ENCODE measurements at places on chromosomes 12 and 14. TPM values are rescaled to one million over a fixed set of nuclear protein-coding genes. Genes with fewer than 3 reads are reported as not detected.

SERPINA3 gene
- total RNA-seq, result not detected

DNA sequence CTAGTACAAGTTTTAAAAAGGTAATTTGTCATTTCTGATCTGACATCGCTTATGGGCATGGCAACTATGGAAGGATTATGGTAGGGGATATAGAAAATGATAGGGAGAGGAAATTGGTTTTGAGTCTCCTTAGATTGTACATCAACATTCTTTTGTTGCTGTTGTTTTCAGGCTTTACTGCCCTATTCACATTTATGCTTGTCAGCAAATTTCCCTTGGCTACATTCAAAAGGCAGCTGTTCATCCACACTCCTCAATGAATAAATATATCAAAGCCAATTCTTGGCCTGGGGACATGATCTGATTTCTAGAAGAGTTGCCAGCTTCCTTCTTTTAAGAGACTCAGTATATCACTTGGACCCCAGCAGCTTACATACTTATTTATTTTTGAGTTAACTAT lies 283.4 kb downstream of the CEP128 start:
- DNase-seq, result no peak

CCER1 gene
- not detected for total RNA-seq

DNA sequence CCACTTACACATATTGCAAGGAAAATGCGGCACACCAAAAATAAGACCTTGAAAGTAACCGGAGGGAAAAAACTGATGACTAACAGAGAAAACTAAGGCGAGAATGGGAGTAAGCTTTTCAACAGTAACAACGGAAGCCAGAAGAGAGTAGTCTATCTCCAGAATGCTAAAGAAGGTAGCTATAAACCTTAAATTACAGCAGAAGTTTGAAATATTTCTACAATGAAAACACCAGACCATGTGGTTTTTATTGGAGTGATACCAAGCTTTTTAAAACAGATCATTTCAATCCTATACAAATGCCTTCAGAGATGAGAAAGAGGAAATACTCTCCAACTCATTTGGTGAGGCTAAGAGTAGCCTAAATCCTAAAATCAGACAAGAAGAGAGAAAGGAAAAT lies 209.5 kb downstream of the ANO6 start:
- DNase-seq, result peak; percentile 20

GARIN6 gene
- not detected for total RNA-seq

C12orf54 gene
- total RNA-seq, result not detected

DNA sequence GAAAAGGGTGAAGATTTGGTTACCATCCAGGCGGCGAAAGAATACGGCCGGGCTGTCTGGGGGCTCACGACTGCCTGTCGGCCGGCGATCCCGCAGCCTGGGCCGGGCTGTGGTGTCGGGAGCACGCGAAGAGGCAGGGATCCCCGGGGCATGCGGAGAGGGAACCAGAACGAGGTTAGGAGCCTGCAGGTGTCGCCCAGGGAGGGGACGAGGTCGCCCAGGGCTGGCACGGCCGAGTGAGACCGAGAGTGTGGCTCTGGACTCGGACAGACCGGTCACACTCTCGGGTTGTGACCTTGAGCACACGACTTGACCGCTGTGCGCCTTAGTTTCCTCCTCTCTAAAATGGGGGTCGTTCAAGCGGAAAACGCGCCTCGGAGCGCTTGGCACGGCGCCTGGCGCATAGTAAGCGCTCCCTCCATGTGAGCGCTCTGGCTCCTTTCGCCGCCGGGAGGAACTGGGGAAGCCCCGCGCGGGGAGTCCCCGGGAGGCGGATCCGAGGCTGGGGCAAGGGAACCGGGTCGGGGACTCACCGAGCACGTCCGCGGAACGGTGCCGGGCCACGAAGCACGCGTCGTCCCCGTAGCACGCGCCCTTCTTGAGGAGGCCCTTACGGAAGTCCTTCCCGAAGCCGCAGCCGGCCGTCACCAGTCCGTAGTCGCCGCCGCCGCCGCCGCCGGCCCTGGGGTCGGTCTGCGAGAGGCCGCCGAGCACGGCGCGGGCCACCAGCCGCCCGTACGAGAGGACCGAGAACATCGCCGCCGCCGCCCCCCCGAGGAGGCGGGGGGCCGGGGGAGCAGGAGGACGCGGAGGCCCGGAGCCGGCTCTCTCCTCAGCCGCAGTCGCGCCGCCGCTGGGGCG lies 612 bp downstream of the PPTC7 start:
- peak; percentile 94 for DNase-seq

SPX gene
- total RNA-seq, result 0.59 TPM

MYO1A gene
- 1.7 TPM for total RNA-seq

DNA sequence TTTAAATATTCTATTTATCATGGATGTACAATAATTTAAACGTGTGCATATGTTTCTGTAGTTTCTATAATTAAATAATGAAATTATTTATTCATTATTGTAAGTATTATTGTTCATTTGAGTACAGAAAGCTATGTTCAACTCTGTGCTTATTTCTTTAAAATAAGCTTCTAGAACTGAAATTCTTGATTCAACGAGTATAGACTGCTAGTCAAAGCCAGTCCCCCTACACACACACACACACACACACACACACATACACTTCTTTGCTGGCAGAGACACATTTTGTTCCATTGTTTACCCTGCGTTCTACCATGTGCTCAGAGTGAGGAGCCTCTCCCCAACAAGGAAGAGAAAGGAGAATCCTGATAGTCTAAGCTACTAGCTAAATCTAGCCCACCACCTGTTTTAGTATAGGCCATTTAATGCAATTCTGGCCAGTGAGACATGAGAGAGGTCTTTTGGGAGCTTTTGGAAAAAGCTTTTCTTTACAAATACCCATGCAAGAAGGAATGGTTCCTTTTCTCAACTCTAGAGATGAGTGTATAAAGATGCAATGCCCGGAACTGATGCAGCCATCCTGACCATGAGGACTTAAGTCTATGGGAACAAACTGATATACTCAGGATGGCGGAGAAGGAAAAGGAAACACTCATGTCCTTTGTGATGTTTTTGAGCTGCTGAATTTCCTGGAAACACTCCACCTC lies 161.4 kb downstream of the NDUFA12 start:
- DNase-seq, result no peak

RILPL1 gene
- total RNA-seq, result 4.6 TPM

DBX2 gene
- total RNA-seq, result not detected

DNA sequence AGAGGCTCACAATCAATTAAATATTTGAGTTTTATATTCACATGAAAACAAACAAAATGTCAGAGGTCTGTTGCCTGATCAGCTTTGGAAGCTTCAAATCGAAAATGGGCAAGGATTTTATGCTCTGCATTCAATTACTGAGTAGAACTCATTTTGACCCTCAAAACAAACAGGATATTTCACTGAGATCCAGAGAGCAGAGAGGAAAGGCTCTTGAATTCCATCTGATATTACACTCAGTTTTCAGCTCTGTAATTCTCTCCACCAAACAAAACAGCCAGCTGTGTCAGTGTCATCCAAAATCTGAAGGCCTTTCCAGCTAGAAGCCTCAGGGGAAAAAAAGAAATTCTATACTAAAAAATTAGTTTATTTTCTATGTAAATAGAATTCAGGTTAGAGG lies 128.6 kb upstream of the FLRT2 start:
- DNase-seq, result no peak

TSPAN19 gene
- total RNA-seq, result not detected

NRL gene
- total RNA-seq, result 1.2 TPM

DIO2 gene
- total RNA-seq, result not detected

GRCh38 chr14:43356979-43357545 lies 1150.0 kb downstream of the FSCB start:
- no peak for DNase-seq

- no peak for DNase-seq
Observed at GRCh38 chr14:51562816-51563215, 88.9 kb upstream of the FRMD6 start.

- DNase-seq, result no peak
Observed at GRCh38 chr12:11689591-11690186, 40.2 kb downstream of the ETV6 start.

DNA sequence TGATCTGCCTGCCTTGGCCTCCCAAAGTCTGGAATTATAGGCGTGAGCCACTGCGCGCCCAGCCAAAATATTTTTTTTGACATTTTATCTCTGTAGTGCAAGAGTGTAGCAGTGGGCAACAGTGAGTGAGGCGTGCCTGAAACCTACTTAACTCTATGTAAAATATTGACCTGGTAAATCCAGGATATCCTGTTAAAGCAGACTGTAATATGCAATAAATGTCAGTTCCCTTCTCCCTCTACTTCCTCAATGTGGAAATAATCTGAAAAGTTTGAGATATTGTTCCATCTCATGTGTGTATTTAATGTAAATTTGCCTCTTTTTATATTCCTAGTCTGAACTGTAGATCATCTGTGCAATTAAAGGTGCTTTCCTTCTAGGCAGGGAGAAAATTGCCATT lies 9.5 kb upstream of the CDK17 start:
- DNase-seq, result no peak

- no peak for DNase-seq
Observed at GRCh38 chr12:115946867-115947695, 330.4 kb downstream of the MED13L start.

DNA sequence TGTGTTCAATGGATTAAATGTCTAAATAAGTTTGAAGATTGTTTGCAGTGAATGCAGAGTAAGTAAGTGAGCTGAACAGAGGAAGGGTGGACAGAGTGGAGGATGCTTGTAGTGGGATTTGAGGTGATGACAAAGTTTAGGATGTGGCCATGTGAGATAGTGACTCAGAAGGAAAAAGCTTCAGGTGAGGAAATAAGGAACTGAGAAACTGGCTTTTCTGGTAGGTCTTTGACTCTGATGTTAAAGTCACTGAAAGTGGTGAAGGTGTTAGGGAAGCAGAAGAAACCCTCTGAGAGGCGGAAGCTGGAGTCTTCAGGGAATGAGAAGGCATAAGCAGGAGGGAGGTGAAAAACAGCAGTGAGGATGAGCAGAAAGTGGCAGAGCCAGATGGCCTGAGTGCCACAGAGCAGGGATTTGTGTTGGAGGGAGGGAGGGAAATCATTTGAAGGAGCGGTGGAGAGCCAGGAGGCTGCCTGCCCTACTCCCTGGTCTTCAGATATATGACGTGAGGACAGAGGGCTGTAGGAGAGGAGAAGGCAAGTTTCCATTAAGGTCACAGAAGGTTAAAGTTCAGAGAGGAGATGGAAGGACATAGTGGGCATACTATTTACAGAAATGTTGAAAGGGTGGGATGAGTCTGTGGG lies 24.8 kb downstream of the RGS6 start:
- DNase-seq, result no peak

GRCh38 chr14:24504425-24504950 lies 3.6 kb downstream of the CMA1 start:
- no peak for DNase-seq

- no peak for DNase-seq
Observed at GRCh38 chr12:103966736-103967135, 1.1 kb downstream of the TDG start.

GRCh38 chr14:103825101-103825500 lies 22.3 kb downstream of the PPP1R13B start:
- no peak for DNase-seq

KCNJ8 gene
- not detected for total RNA-seq

BDKRB1 gene
- not detected for total RNA-seq

DNA sequence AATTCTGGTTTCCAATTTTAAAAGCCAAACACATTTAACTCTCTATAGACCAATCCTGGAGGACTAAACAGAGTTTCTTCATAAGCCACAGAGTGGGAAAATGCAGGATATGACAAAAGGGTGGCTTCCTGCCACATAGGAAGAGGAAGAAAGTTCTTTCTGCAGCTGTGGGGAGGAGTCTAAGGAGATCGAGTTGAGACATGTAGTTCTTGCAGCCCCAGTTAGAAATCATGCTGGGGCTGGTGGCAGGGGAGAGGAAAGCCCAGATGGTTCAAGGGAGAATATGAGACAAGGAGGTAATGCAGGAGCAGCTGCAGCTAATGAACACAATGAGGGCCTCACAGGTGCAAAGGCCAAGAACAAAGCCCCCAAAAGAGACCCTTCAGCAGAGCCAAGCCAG lies 85.0 kb upstream of the ARID2 start:
- peak; percentile 63 for DNase-seq

DNA sequence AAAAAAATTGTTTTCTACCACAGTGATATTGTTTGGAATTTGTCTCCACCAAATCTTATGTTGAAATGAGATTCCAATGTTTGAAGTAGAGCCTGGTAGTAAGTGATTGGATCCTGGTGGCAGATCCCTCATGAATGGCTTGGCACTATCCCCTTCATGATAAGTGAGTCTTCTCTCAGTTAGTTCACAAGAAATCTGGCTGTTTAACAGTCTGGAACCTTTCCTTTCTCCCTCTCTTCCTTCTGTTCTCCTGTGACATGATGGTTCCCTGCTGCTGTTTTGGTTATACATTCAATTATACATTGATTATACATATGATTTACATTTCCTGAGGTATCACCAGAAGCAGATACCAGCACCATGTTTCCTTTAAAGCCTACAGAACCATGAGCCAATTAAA lies 442.2 kb downstream of the SLC6A15 start:
- no peak for DNase-seq
